Small intestine (tissue), 16 donors: ENCODE measurements at places on chromosomes 4 and X. TPM values are rescaled to one million over a fixed set of nuclear protein-coding genes. Genes with fewer than 3 reads are reported as not detected.

GPRASP1 gene
- 0.67 TPM for polyA plus RNA-seq

CYSLTR1 gene
- polyA plus RNA-seq, result 1.1 TPM

AMMECR1 gene
- 2.2 TPM for polyA plus RNA-seq

IBSP gene
- polyA plus RNA-seq, result not detected

GPR82 gene
- 0.81 TPM for polyA plus RNA-seq

MSX1 gene
- polyA plus RNA-seq, result 0.67 TPM

GRIA2 gene
- not detected for polyA plus RNA-seq

CTAG1B gene
- polyA plus RNA-seq, result not detected

GRCh38 chrX:70998411-70999027 lies 67.6 kb upstream of the SLC7A3 start:
- DNase-seq, result peak; percentile 23

- DNase-seq, result no peak
Measured at GRCh38 chrX:47184486-47184885, 9.1 kb upstream of the UBA1 start.

- DNase-seq, result no peak
Measured at GRCh38 chr4:188430384-188430783, 291.1 kb downstream of the TRIML1 start.

DNA sequence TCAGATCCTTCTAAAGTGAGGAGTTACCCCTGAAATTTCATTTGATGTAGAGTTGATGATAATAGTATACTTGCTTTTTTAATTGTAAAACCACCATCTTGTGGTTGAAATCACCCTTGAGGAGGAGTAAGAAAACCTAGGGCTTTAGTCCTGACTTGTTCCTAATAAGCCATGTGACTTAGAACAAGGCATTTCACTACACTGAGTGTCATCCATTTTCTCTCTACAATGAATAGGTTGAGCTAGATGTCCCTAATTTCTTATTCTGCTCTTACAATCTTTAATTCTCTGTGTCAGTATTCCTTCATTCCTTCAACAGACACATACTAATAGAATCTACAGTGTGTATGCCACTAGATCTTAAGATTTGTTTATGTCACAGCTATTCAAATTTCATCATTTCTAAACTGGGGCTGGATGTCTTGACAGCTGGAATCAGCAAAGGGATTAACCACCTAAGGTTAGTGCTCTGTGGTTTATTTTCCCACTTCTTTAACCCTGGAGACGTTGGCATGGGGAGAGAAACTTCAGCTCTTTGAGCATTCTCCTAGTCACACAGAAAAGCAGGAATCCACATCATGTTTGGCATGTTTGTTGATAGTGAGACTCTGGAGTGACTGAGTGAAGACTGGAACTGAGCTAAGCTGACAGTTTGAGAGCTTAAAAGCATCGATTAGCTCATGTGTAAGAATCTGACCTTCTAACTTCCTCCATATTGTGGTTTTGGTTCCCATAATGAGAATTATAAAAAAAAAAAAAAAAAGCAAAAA lies 246.3 kb downstream of the NDST4 start:
- no peak for DNase-seq

DNA sequence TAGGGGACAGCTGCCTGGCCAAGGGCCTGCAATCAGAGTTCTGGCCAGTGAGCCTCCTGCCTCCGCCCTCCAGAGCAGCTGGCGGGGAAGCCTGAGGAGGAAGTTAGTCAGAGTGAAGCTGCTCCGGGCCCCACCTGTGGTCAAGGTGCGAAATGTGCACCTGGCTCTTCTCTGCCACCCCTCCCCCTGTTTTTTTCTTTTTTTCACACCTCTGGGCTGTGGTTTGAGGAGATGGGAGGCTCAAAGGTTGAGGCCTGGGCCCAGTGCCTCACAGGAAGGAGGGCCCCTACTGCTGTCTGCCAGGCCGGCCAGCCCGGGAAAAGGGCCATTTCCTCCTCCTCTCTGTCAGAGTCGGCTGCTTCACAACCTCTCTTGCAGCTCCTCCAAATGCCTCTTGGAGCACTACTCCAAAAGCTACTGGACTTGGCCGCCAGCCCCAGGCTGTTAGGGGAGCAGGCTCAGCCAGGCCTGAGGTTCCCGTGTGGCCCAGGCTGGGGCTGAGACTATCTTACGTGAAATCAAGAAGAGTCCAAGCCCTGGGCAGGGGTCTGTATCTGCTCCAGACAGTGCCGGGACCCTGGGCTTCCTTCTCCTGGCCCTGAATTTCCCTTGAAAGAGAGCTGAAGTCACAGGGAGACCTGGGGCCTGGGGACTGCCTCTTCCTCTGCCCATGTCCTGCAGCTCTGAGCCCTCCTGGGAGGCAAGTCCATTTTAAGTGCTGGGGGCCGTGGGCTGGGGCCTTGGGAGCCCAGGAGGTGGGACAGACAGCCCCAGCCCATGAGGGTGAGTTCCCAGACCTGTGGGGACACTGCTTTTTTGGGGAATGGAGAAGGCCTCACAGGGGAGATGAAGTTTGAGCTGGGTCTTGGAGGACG lies 4.5 kb upstream of the CXCR3 start:
- peak; percentile 89 for DNase-seq

DNA sequence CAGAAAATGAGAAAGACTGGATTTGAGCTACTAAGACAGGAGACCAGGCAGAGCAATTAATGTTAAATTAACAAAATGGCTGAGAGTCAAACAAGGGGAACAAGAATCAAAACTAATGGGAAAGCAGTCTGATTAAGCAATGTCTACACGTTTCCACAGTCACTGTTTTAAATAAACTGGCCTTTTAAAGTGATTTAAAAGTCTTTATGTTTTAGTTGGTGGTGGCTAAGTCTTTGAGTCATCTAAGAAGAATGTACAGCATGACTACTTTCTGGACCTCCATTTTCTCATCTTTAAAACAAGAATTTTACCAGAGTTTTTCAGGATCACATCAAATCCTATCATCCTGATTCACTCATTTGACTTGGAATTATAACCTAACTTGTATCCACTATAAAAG lies 233.8 kb downstream of the ENOX2 start:
- DNase-seq, result no peak

- DNase-seq, result no peak
Measured at GRCh38 chr4:150167054-150167453, 88.8 kb downstream of the DCLK2 start.

- no peak for DNase-seq
Measured at GRCh38 chrX:154727418-154727817, 23.5 kb downstream of the GAB3 start.

DNA sequence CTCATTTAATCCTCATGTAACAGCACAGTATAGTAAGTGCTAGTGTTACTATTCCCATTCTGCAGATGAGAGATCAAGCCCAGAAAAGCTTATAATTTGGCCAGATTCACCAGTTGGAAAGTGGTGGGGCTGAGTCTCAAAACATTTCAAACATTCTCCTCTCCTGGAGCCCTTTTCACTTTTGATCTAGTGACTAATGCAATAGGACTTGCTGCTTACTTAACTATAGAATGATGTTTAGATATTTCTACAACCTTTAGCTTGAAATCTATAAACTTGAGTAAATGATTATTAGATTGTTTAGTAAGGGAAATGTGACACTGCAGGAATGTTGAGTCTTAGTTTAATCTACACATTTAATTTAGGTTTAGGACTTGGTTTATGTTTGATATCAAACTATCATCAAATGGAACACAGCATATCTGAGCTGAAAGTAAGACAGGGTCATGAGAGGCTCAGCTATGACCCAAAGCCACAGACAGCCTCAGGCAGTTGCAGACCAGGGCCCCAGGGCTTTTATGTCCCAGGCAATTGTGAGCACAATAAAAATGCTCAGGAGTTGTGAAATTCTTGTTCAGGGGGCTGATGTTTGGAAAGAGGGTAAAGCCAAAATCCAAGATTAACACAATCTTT lies 199.5 kb upstream of the HS3ST1 start:
- peak; percentile 35 for DNase-seq

GRCh38 chr4:126375462-126376054 lies 1060.8 kb downstream of the FAT4 start:
- DNase-seq, result no peak

DNA sequence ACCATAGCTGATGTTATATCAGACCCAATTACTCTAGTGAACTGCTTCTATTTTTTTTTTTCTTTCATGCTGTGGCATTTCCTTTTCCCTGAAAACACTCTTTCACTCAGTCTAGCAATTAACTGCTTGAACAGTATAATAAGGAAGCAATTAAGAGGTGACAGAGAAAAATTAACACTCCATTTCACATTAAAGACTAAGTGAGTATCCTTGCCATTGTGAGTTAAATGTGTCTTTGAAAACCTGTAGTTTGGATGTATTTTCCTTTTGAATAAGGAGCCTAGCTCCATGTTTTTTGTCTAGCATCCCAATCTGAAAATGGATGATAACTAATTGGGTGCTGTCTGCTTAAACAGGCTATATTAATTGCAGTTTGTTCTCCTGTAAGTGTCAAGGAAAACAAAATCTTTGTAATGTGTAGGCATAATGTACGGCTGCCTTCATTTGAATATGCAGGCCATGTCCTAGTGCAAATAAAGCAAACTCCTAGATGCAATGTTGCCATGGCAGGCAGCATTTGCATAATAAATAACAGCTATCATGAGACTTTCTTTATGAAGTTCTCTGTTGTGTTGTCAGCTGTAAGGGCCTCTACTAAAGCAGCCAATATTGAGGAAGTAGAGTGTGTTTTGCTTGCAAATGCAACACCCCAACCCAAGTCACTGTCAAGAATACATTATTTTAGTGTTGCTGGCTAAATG lies 416.7 kb downstream of the ZIC3 start:
- DNase-seq, result no peak

- no peak for DNase-seq
Measured at GRCh38 chr4:1152290-1152689, 20.1 kb downstream of the SPON2 start.

- DNase-seq, result no peak
Measured at GRCh38 chr4:102640669-102641068, 120.1 kb downstream of the MANBA start.
